Activated CD8-positive, alpha-beta memory T cell treated with anti-CD3 and anti-CD28 coated beads for 1 hour (primary cell): ENCODE measurements at places on chromosomes 4 and X.

DNA sequence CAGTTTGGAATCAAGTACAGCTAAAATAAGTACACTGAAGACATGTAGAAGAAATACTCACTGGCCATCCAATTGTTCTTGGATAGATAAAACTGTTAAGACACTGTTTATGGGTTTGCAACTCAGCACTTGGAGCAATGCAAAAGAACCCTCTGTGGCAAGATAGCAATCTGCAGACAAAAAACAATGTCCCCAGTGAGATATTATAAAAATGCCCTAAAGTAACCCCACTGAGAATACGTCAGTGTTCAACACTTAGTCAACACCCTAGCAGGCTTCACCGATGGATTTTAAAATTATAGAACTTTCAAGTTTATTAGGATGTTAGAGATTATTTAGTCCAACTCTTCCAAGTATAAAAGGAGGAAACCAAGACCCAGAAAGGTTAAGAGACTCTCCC, 47.5 kb upstream of the NDP start:
- no peak for DNase-seq

DNA sequence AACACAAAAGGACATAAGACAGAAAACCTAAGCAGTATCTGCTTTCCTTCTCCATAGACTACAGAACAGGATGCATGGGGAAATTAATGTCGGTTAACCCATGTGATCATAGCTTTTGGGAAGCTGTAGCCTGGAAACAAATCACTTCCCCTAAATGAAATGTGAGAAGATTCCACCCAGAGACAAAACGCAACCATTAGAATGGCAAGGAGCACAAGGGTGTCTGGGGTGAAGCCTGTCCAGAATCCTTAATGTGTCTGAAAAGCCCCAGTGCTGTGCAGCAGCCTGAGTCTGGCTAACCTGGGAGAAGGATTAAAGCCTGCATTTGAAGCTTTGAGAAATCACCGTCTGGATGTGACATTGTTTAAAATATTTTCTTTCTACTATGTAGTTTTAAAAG, 213.3 kb downstream of the ANKRD50 start:
- DNase-seq, result no peak

GRCh38 chr4:11338956-11339782, 89.5 kb downstream of the HS3ST1 start:
- no peak for DNase-seq

GRCh38 chrX:65607070-65607742, 60.2 kb upstream of the MSN start:
- no peak for DNase-seq

- DNase-seq, result no peak
Measured at GRCh38 chr4:68572653-68573170, 3.4 kb downstream of the UGT2B17 start.

- DNase-seq, result no peak
Measured at GRCh38 chr4:105386012-105386411, 87.8 kb downstream of the PPA2 start.

GRCh38 chr4:138647433-138647832, 368.1 kb upstream of the NOCT start:
- no peak for DNase-seq

DNA sequence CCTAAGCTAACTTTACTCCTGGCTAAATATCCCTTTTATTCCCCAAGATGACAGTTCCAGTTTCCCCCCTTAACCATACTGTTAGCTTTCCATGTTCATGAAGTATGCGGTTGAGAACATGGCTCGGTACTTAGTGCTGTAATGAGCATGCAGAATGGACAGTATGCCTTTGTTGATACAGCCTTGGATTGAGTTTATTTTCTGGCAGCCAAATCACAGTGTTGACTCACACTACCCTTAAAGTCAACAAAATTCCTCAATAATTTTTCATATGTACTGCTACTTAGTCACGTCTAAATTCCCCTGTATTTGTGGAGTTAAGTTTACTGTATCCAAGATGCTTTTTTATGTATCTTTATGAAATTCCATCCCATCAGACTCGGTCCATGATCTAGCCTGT, 1.4 kb upstream of the VEGFC start:
- no peak for DNase-seq

DNA sequence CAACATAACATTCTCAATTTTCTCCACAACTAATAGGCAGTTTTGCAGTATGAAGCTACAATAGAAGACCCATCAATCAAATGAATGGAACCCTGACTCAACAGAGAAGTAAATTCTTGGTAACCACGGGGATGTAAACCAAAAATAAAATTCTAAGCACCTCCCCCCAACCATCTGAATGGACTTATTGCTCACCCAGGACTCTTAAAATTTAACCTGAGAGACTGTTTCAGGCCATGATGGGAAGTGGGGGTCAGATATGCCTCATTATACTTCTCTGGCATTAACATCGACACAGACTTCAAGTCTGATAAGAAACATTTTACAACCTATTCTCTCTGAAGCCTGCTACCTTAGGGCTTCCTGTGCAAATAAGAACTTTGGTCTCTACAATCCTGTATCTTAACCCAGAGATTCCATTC, 620.9 kb downstream of the TLL1 start:
- DNase-seq, result no peak

GRCh38 chr4:14644580-14645282, 357.6 kb upstream of the CPEB2 start:
- DNase-seq, result no peak

DNA sequence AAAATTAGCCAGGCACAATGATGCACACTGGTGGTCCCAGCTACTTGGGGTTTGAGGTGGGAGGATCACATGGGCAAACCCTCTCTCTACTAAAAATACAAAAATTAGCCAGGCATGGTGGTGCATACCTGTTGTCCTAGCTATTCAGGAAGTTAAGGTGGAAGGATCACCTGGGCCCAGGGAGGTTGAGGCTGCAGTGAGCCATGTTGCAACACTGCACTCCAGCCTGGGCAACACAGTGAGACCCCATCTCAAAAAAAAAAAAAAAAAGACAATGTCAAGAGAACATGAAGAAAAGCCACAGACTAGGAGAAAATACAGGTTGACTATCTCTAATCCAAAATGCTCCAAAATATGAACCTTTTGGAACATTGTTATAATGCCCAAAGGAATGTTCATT, 153.8 kb downstream of the NEK1 start:
- DNase-seq, result no peak

GRCh38 chrX:138638996-138639395, 72.5 kb downstream of the FGF13 start:
- no peak for DNase-seq

DNA sequence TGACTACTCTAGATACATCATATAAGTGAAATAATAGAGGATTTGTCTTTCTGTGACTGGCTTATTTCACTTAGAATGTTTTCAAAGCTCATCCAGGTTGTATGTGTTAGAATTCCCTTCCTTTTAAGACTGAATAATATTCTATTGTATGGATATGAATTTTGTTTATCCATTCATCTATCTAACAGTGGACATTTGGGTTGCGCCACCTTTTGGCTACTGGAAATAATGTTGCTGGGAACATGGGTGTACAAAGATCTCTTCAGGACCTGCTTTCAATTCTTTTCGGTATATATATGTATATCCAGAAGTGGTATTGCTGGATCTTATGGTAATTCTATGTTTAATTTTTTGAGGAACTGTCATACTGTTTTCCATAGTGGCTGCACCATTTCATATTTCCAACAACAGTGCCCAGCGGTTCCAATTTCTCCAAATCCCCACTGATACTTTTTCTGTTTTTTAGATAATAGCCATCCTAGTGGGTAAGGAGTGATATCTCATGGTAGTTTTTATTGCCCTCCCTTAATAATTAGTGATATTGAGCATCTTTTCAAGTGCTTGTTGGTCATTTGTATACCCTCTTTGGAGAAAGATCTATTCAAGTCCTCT, 3.4 kb upstream of the SCD5 start:
- DNase-seq, result no peak

DNA sequence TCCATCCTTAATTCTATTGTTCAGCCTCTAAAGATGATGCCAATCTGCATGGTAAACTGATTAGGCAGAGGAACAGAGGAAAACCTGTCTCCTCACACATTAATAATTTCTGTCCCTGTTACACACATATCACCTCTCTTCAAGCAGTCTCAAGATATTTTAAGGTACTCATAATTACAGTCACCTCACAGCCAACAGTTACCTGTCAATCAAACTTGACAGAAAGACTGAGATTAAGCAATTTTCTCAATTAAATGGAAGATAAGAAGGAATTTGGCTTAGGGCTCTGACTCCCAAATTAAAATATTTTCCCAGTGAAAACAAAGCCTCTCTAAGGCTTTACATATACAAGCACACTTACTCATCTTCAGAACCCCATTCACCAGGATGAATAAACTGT, 85.2 kb downstream of the MAPK10 start:
- no peak for DNase-seq

DNA sequence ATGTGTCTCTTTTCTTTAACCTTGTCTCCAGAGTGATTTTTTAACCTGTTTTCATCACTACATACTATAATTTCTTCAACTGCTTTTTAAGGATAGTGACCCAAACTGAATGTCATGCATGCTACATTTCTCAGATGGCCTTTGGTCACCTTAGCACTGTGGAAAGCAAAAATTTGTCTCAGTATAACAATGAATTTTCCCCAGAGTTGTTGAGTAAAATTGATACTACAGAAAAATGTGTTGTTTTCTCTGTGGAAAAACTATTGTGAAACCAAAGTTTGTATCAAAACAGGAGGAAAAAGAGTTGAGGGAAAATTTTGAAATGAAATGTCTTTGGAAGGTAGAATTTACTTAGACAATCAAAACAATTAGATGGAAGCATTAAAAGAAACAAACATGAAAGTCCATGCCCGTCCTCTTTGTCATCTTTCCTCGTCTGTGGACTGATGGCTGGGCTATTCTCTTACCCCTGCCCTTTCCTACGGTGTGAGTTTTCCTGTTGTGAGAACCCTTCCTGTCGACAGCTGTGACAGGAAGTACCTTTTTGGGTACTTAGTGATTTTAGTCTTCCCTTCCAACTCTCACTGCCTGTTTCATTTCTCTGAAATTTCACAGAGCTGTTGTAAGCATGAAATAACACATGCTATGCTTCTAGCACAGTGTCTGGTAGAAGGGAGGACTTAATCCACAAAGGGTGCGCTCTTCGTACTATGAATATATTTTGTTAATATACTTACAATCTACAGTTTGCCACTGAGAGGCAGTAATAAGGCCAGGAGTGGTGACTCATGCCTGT, 50.8 kb downstream of the LRP2BP start:
- DNase-seq, result no peak

- no peak for DNase-seq
Measured at GRCh38 chrX:119871245-119871598, 311 bp downstream of the RNF113A start.

- DNase-seq, result no peak
Measured at GRCh38 chr4:99540277-99540939, 23.4 kb downstream of the TRMT10A start.

DNA sequence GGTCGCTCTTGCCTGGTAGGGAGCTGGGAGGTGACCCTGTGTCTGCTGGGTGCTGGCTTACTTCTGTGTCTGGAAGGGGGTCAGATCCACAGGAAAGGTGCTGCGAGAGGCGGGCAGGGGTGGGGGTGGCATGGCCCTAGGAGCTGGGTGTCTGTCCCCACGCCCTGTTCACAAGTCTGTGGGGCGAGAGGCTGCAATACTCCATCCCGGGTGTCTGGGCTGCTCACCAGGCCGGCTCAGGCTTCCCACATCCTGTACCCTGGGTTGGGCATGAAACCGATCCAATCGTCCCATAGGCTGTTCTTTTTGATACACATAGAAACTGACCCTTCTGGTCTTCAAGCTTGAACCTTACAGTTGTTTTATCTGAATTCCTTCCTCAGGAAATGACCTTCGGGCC, 993 bp upstream of the CTAG2 start:
- DNase-seq, result no peak

DNA sequence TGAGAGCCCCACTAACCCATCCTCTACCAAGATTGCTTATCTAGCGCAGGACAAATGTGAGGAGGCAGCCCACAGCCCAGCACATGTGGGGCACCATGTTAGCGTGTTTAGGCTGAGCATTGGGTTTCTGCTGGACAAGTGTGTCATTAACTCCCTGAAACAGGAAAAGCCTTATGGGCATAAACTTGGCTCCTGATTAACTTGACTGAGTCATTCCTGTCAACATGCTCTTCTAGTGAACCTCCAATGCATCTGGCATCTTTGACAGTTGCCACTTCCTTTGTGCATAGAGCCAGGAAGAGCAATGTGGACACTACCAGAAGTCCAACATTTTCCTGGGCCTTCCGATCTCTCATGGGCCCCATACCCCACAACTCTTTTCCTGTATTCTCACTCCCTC, 2.5 kb downstream of the SPIN2A start:
- DNase-seq, result no peak

DNA sequence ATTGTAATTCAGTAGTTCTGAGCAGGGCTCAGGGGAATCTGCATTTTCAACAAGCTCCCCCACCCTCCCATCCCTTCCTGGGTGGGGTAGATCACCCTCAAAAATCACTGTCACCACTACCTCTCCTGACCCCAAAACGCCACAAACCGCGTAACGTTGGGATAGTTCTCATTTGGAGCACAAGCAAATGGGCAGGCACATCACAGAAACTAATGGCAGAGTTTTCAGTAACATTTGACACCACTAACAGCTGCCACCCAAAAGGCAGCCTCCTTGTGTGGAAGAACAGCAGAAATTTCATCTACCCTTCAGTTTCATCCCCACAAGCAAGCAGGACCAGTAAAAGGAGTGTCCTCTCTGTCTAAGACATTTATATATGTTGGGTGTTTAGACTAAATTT, 132.7 kb downstream of the PALLD start:
- DNase-seq, result no peak

GRCh38 chr4:142645475-142646108, 200.5 kb downstream of the INPP4B start:
- no peak for DNase-seq

DNA sequence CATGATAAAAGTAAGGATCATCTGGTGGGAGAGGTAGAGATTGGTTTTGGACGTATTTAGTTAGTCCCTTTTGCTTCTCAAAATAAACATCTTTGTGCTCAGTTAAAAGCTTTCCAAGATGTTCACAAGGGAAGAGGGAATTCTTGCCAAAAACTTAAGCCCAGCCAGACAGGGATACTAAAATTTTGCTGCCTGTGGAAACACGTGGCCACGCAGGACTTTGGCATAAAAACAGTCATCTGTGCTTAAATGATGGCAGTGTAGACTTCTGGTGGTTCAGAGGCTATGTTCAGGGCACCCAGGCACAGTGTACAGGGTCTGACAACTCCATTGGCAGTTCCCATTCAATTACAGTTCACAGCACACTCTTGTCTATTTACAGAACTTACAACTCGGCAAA, 93.2 kb upstream of the JADE1 start:
- DNase-seq, result no peak

- no peak for DNase-seq
Measured at GRCh38 chr4:130067419-130067818, 971.5 kb downstream of the C4orf33 start.

- DNase-seq, result no peak
Measured at GRCh38 chr4:40909363-40909876, 159.7 kb downstream of the NSUN7 start.

DNA sequence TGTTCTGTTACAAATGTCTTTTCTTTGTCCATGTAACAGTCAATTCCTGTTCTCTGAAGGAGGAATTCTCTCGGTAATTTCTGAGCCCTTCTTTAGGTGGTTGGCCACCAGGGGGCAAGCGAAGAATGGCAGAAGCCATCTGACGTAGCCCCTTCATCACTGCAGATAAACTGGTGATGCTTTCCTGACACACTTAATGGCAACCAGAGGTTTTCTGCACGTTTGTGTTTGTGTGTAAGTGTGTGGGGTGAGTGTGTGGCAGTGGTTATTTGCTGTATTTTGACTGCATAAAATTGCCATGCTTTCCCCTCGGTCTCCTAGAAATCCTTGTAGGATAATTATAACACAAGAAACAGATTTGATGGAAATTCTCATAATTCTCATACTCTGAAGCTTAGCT, 64.8 kb upstream of the STOX2 start:
- DNase-seq, result peak; percentile 40

- DNase-seq, result no peak
Measured at GRCh38 chrX:47191806-47192401, 1.7 kb upstream of the UBA1 start.
